ENCODE measurements at places on chromosomes 7 and 10.

GRCh38 chr10:110317866-110318850 lies 13.4 kb upstream of the SMNDC1 start:
- DNase-seq: no peak

GRCh38 chr7:102849079-102849478 lies 63.7 kb upstream of the LRRC17 start:
- DNase-seq: no peak

GRCh38 chr7:115306586-115306985 lies 384.7 kb downstream of the MDFIC start:
- no peak for DNase-seq

DNA sequence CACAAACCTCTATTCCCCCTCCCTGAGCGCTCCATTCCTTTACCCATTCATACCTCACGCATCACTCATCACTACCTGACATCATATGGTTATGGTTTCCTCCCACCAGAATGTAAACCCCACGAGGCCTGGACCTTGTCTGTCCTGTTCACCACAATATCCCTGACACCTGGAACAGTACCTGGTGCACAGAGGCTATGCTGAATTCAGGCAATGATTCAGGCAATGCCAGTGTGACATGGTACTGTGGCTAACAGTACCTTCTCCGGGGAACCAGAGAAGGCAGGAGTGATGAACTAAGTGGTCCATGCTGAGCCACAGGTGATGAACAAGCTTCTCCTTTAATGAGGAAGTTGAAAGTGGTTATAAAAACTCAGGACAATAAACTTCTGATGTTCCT lies 202.5 kb upstream of the PLXNA4 start:
- no peak for DNase-seq

DNA sequence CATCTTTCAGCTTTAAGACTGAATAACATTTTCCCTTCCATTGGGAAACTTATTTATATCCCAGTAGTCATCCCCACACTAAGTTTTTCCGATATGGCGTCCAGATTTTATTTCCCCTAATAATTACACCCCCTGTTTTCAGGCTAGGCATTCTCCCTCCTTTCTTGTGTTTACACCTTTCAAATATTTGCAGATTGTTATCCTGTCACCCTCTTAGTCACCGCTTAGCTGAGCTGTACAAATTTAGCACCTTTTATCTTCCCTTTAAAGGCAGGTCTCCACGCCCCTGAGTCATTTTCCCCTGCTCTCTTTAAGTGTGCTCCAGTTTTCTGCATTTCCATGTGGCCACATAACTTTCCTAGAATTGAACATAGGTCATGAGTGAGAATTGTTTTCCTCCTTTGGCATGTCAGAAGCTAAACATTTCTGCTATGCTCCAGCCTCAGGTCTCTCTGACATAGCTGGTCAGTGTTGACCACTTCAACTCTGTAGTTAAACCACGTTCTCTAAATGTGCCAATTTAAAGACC lies 47.4 kb downstream of the LRRC4 start:
- no peak for DNase-seq

GRCh38 chr10:13993169-13993568 lies 337.6 kb downstream of the FRMD4A start:
- DNase-seq: no peak

- DNase-seq: no peak
Observed at GRCh38 chr7:52120912-52121311, 804.3 kb upstream of the COBL start.

DNA sequence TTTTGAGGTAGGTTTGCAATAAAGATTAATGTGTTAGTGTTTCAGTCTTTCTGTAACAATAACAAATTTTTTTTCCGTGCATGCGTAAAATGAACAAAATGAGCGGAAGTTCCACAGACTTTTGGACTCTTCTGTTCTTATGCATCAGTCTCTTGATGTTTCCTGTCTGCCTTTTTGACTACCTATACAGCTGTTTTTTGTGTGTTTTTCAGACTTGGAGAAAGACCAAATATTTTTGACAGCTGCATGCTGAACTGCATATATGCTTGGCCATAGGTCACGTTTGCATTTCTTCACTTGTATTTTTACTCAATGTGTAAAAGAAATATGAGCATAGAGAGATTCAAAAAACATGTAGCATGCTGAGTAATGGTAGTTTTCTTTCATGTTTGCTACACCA lies 119.3 kb downstream of the BBS9 start:
- DNase-seq: no peak

GRCh38 chr7:99560834-99561736 lies 2.6 kb downstream of the ZNF655 start:
- no peak for DNase-seq

GRCh38 chr10:16566202-16566805 lies 44.6 kb upstream of the C1QL3 start:
- no peak for DNase-seq

DNA sequence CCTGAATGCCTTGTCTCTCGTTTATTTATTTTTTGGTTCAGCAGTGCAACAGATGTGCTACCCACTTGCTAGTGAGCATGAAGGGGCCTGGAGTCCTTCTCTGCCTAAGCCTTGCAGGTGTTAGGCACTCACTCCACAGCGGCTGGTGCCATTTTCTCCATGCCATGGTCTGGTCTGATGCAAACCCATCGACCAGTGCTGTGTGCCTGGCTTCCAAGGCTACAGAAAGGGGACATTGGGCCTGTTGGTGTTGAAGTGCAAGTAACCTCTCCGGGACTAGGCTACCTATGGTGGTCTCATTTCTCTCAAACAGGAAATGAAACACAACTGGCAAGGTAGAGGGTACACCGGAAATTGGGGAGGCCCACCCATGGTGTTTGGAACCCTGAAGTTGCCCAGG lies 198.1 kb downstream of the ADARB2 start:
- no peak for DNase-seq

GRCh38 chr10:133141144-133141957 lies 18.7 kb upstream of the KNDC1 start:
- no peak for DNase-seq

- DNase-seq: no peak
Observed at GRCh38 chr10:17643339-17643754, 604 bp upstream of the STAM start.

- DNase-seq: peak; percentile 35
Observed at GRCh38 chr10:90751107-90751997, 106.5 kb downstream of the HTR7 start.

- no peak for DNase-seq
Observed at GRCh38 chr7:16803881-16804673, 722 bp downstream of the AGR2 start.

DNA sequence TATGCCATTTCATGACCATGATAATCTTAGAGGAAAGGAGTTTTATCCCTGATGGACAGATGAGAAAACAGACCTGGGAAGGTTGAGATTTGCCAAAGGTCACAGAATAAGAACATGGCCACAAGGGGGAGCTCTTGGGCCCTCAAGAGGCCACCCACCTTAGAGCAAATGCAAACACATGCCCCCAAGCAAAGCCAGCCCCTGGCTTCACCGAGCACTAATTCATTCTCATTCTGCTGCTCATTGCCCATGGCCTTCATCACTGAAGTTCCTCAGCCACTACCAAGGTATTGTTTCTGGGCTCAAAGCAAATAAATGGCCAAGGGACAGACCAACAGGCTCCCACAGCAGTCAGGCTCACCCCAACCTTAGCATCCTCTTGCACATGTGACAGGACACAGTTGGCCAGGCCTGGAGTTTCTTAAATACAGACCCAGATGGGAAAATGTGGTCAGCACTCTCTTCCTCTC lies 44.2 kb downstream of the PDLIM1 start:
- DNase-seq: peak; percentile 61

- DNase-seq: no peak
Observed at GRCh38 chr7:73717991-73718405, 1.5 kb downstream of the STX1A start.

DNA sequence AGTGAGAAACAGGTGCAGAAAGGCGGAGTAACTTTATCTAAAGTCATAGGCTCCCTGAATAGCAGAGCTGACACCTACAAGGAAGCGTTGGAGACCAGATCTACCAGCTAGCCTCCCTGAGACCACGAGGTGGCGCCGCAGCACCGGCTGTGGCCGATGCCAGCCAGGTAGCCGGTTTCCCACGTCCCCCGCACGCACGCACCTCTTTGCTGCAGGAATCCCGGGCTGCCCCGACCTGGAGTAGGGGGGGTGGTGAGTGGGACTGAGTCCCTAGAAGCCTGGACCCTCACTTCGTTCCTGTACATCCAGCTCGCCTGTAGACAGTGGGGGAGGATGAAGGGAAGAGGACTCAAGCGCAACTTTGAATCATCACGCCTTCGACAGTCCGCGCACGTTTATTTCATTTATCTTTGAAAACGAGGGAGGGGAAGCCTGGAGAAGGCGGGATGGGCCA lies 3.7 kb downstream of the ELOVL3 start:
- DNase-seq: peak; percentile 89

- peak; percentile 67 for DNase-seq
Observed at GRCh38 chr10:126525326-126525725, 137.0 kb upstream of the ADAM12 start.

- DNase-seq: no peak
Observed at GRCh38 chr7:99275496-99275895, 2.9 kb downstream of the MYH16 start.

DNA sequence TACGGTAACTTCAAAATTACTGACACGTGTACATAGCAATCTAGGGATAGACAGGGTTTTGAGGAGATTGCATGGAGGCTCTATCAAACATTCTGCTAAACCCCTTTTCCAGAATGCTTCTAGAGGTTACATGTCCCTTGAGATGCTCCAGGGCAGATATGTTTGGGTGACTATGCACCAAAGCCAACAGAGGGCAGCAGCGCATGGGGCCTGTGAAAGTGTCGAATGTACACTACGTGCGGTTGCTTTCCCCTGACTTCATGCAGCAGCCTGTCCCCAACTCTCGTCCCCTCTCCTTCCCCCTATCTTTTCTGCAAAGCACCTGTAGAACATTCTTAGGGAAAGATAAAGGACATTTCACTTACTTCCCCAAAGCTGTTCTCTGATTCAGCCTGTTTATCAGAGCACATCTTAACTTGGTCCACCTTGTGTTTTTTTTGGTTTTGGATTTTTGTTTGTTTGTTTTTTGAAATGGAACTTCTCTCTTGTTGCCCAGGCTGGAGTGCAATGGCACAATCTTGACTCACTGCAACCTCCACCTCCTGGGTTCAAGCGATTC lies 90.2 kb downstream of the UBE3C start:
- peak; percentile 21 for DNase-seq

GRCh38 chr10:103711351-103711994 lies 143.9 kb downstream of the SH3PXD2A start:
- DNase-seq: no peak

DNA sequence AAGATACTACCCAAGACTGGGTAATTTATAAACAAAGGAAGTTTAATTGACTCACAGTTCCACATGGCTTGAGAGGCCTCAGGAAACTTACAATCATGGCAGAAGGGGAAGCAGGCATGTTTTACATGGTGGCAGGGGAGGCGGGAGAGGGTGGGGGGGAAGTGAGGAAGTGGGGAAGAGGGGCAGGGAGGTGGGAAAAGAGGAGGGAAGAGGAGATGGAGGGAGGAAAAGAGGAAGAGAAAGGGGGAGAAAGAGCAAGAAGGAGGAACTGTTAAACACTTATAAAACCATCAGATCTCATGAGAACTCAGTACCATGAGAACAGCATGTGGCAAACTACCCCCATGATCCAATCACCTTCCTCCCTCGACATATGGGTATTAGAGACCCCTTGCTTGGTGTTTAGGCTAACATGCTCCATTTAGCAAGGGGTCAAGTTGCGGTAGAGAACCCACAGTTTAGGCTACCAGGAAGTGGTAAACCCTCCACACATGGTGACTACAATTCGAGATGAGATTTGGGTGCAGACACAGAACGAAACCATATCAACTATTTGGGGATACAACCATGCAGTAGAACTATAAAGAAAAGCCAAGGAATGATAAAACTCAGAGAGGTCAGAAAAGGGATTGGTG lies 3.5 kb upstream of the LMBR1 start:
- DNase-seq: no peak

DNA sequence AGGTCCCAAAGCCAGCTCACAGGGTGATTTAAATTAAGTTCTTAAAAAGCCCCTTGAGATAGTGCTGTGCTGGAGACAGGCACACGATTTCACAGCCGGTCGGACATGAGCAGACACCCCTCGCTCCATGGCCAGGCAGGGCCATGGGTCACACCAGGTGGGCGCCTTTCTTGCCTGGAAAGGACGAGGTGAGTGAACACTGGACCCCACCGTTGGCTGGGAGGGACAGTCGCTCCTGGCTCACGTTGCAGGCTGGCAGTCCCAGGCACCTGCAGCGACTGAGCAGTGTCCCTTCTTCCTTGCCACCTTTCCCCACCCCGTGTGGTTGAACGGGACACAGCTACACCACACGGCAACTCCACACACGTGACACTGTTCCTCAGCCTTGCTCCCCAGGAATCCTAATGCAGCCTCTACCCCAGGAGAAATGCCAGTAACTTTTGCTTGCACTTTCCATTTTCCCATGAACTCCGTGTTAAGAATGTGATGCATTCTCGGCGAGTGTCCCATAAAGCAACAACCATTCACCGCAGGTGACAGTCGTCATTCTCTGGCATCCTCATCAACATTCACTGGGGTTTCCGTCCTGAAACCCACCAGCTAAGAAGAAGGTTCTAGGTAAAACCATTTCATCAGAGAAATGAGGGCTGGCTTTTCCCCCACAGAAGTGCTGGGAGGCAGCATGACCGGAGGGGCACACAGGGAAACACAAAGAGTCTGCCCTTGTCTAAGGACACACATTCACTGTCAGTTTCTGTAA lies 217.4 kb downstream of the ZMYND11 start:
- DNase-seq: no peak

- peak; percentile 82 for DNase-seq
Observed at GRCh38 chr7:151689196-151689971, 169.7 kb upstream of the RHEB start.

DNA sequence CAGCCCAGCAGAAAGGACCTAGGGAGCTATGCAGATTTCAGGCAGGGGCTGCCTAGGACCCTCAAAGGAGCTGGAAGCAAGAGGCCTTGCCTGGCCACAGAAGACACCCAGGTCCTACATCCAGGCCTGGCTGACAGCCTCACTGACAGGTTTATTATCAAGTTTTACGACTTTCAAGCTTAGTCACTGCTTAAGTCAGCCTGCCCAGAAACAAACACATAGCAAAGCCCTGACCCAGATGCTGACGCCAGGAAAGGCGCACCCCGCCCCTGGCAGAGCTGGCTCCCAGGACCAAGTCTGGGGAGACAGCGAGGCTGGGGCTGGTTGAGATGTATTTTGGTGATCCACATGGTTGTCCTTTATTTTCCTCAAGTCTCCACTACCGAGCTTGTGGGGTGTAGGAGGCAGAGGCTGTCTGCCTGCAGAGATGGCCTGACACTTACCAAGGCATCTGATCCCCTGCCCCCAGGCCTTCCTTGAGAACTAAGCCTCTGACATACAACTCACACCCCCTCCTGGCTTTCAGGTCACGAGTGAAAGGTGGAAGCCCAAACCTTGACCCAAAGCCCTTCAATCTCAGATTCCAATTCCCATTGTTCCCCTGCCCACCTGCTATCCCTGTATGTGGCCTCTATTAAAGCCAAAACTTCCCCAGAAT lies 80.7 kb upstream of the EMX2 start:
- DNase-seq: no peak

GRCh38 chr10:124747745-124748144 lies 3.6 kb upstream of the FAM53B start:
- DNase-seq: no peak

GRCh38 chr7:50371551-50372021 lies 67.1 kb downstream of the IKZF1 start:
- DNase-seq: no peak

Data from Ammon's horn (tissue), 1 donor.